CD4-positive, alpha-beta T cell treated with Interleukin-1 beta for 1 hour (primary cell): ENCODE measurements at places on chromosomes 16 and 17.
A peak's percentile ranks its signal among the peaks of the same experiment; 100 is the strongest.

- no peak for DNase-seq
Observed at GRCh38 chr17:18968945-18969887, 17.3 kb downstream of the SLC5A10 start.

DNA sequence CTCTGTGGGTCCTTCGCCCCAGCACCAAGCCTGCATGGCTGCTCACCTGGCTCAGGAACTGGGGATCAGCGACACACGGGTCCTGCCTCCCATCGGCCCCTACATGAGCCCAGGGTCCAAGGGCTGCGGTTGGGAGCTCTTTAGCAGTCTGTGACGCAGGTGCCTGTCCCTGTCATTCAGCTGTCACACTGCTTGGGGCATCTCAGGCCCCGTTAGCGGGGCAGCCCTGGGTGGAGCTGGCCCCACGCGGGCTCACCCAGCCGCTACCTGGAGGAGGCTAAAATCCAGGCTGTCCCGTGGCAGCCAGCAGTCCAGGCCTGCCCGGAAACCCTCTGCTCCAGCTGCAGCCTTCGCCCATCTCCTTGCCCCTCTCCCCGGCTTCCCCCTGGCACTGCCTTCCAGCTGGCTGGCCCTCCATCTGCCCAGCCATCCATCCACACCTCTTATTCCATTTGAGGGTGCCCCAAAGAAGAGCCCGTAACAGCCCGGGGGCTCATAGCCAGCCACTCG lies 3.3 kb downstream of the GCGR start:
- DNase-seq, result no peak

DNA sequence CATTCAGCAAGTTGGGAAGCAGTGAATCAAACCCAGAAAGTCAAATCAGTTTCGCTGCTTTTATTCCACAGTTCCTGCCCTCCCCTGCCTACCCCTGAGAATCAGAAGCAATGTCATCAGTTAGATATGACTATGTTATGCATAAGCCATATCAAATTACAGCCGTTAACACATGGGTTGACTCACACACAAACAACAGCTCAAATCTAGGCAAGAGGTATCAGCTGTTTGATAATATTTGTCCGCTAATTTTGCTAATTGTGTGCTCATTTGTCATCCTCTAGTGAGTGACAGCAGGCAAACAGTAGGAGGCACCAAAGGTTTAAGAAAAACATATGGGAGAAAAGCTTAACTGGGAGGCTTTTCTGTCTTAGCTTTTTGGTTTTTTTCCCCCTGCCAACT lies 327.4 kb upstream of the CCL2 start:
- no peak for DNase-seq

- DNase-seq, result no peak
Observed at GRCh38 chr16:24841291-24841690, 4.5 kb upstream of the SLC5A11 start.

- DNase-seq, result no peak
Observed at GRCh38 chr17:31062346-31062745, 32.4 kb upstream of the NF1 start.

DNA sequence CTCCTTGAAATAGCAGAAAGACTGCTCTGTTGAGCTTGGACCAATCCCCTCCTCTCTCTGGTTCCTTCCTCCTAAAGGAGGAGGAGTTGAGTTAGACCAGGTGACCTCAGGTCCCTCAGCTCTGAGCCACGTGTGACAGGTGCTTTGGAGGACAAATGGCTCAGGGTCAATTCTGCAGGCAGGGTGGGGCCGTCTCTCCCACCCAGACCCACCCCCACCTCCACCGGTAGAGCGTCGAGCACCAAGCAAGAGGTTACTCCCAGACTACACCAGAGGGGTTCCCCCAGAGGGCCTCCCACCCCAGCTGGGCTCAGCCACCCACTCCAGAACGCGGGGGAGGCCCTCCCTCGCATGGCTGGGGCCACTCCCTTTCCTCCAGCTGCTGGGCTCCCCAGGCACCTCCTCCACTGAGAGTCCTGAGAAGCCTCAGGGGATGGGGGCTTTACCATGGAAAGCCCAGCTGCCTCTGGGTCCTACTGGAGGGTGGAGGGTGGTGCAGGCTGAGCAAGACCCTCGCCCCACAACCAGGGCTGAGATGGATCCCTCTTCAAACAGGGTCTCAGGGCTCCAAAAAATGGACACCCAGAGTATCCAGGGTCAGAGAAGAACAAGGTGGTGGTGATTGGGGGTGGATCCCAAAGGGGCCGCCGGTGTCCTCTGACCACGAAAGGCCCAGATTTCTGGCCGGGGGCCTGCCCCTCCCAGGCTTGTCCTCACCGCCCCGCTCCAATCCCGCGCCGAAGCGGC lies 7.6 kb downstream of the MYO1C start:
- peak; percentile 70 for DNase-seq

GRCh38 chr17:14510136-14510535 lies 209.3 kb downstream of the HS3ST3B1 start:
- no peak for DNase-seq

DNA sequence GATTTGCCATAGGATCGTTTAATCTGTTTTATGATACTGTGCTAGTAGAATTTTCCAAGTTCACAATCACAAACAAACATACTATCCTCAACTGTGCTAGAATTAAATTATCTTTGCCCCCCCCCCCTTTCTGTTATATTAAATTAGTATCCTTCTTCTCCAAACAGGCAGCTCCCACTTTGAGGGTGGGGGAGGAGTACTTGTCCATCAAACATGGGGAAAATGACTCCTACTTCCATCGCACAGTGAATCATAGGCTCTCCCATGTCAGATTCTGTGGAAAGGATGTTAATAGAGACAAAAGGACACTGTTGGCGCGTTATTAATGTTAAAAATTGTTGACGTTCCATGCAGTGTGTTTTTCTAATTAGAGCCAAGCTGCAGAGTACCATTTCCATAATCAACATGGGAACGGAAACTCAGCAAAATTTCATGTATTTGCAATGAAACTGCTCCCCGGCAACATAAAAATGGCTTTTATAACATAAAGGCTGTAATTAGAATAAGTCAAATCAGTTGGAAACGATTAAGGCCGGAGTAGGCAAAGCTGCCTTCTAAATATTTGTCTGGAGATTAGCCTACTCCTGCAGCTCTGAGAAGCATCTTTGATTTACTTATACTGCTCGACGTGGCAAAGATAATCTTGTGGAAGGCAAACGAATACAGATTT lies 104.6 kb downstream of the RBFOX1 start:
- DNase-seq, result no peak
